ENCODE measurements at places on chromosomes 13 and 19. TPM values are rescaled to one million over a fixed set of nuclear protein-coding genes. Genes with fewer than 3 reads are reported as not detected.

The WDR88 gene
- not detected for total RNA-seq

DNA sequence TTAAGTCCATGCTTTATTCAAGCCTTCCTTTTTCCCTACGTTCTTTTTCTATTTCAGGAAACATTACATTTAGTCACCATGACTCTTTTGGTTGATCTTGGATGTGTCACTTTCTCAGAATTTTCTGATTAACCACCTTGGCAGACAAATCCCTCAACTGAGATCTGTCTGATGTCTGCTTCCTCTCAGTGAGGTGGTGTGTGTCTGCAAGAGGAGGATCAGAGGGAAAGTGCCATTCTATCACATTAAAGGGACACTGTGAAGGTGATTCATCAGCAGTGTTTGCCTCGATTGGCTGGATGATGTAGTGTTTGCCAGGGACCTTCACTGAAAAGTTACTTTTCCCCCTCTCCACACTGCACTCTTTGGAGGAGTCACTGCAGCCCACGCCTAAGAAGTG lies 3.0 kb upstream of the CCNP start:
- H3K27ac ChIP-seq, result peak overlapping the region; percentile 55
- no peaks in the 10 kb centered on the region for H3K27me3 ChIP-seq
- no peak for DNase-seq
- peaks cover 72% of the 10 kb centered on the region for H3K4me1 ChIP-seq

DNA sequence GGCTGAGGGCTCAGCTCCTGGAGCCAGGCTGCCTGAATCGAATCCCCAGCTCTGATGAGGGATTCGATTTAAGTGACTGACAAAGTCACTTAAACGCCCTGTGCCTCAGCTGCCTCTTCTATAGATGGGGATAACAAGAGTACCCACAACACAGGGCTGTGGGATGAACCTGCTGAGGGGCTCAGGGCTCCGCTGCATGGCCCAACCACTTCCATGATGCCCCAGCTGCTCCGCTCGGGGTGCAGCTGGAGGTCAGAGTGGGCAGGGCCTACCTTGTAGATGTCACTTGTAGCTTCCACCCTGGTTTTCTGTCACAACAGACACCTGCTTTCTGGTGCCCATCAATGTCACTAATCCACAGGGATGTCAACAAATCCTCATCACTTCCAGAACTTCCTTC lies 39.2 kb downstream of the STK24 start:
- H3K4me1 ChIP-seq, result peaks cover 22% of the 10 kb centered on the region
- no peak for DNase-seq
- H3K36me3 ChIP-seq, result no peaks in the 10 kb centered on the region
- no peak overlapping the region for H3K4me3 ChIP-seq

The FFAR2 gene
- not detected for total RNA-seq

The C2CD4C gene
- total RNA-seq, result 7.1 TPM

All from HCT116 (cell line).